ENCODE measurements at places on chromosomes 6 and 20.

DNA sequence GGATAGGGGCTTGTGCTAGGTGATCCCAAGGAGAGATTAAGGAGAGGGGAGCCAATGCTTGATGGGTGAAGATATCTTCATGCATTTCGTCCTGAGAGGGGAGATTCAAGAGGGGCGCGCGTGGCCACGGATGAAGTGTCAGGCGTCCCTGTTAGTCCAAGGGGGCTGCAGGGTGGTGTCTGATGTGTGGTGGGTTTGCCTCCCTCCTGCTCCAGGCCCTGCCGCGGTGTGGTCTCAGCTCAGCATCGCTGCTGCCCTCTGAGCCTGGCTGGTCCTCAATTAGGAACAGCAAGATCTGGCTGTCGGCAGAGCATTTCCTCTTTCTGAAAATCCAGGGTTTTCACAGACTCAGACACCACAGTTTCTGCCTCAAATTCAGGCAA lies 318.0 kb downstream of the THBS2 start:
- DNase-seq = no peak

- no peak for DNase-seq
Observed at GRCh38 chr6:3724451-3725144, 26.9 kb downstream of the PXDC1 start.

GRCh38 chr20:51342510-51343236 lies 199.8 kb downstream of the NFATC2 start:
- no peak for DNase-seq

GRCh38 chr6:6402591-6402990 lies 82.1 kb upstream of the F13A1 start:
- DNase-seq = no peak

- peak; percentile 62 for DNase-seq
Observed at GRCh38 chr6:26199057-26199772, 112.0 kb downstream of the HFE start.

DNA sequence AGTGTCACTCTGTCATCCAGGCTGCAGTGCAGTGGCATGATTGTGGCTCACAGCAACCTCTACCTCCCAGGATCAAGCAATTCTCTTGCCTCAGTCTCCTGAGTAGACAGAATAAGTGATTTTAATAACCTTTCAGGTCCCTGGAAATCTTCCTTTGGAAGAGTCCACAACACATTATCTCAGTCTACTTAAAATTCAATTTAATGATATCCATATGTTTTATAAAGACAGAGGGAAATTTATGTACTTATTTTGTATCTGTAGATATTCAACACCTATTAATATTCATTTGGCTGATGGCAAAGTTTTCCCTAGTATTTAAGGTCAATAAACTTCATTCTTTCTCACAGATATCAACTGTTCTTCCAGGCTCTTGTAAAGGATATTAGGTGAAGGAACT lies 881.4 kb upstream of the GJE1 start:
- no peak for DNase-seq
